ENCODE measurements at places on chromosomes 16 and 17.

DNA sequence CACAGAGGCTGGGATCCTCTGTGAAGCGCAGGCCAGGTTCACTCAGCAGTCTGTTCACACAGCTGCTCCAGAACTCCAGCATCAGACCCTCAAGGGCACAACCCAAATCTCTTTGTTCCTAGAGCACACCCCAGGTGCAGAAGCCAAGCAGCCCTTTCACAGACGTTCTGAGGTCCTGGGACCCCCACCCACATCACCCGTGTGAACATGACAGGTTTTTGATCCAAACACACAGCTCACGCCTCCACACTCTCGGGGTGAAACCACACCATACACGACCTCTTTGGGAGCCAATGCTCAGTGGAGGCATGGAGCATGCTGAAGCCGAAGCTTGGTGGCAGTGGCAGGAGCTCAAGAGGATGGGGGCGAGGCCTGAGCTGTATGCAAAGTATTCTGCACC is 97.4 kb downstream of the ZNF778 start:
- no peak for DNase-seq

DNA sequence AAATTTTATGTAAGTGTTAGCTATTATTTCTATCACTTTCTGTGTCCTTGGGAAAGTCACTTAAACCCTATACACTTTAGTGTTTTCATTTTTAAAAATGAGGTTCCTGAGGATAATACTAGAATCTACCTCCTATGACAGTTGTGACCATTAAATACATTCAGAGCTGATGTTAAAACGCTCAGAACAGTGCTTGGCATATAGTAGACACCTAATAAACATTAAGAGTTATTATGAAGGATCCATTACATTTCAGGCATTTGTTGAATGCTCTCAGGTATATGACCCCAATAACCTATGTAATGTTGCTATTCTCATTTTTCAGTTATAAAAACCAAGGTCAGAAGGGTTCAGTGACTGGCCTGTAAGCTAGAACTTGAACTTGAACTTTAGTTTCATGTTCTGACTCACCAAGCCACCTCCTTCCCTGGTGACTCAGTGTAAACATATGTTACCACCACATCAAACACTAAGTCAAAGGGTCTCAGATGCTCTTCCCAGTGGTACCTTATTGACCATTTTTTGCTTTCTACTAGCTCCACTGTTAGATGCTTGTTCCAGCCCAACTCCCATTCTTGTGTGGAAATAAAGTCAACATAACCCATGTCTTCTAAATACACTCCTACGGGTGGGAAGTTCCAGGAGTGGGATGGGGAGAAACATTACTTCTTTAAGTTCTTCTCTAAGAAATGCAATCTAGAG is 47.6 kb downstream of the HSD17B2 start:
- DNase-seq: no peak

DNA sequence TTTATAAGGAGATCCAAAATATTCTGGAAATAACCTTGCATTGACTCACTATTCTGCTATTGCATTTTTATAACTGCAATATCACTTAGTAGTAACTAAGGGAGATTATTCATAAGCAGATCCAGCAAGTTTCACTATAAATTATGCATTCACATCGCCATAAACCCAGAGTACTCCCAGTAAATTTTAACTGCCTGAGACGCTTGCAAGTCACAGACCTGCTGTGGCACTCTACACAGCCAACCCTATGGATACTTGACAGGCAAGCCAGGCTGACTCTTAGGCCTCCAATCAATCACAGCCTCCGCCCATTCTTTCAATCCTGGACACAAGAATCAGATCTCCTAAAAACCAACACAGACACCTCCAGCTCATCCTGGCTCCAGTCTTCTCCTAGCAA is 28.2 kb downstream of the USP31 start:
- DNase-seq: no peak

DNA sequence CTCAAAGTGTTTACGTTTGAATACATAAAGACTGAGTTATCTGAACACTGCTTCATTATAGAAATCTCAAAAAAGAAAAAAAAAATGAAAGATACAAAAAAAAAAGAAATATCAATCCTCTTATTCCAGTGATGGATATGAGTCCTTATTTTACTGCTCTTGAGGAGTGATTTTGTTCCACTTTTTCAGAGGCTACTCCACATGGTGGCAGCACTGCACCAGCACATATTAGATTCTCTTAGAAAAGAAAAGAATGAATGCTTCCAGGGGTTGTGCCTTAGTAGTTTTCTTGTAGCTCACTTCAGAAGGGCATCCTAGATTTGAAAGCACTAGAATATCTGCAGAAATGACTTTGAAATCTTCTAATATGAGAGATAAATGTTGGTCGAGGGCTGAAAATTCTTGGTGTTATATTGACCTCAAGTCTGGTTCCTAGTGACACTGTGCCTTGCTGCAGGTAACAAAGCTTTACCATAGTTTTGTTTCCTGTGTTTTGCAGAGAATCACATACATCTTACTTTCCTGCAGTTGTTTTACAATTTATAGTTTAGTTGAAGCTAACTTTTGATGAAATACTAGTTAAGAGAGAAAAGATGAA is 25.9 kb downstream of the AP2B1 start:
- no peak for DNase-seq

DNA sequence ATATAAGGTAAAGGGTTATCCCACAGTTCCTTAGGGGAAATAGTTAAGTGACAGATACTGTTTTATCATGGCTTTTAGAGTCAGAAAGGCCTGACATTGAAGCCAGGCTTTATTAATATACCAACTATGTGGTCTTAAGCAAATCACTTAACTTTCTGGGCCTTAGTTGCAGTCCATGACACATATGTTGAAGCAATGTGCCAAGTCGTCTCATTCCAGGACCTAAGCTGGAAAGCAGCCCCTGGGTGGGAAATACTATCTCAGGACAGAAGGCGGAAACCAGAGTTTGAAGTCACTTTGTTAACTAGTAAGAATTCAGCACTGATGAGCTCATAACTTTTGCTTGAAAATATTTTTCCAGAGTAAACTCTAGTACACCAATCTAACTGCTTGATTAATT is 80.0 kb downstream of the USP32 start:
- DNase-seq: no peak

DNA sequence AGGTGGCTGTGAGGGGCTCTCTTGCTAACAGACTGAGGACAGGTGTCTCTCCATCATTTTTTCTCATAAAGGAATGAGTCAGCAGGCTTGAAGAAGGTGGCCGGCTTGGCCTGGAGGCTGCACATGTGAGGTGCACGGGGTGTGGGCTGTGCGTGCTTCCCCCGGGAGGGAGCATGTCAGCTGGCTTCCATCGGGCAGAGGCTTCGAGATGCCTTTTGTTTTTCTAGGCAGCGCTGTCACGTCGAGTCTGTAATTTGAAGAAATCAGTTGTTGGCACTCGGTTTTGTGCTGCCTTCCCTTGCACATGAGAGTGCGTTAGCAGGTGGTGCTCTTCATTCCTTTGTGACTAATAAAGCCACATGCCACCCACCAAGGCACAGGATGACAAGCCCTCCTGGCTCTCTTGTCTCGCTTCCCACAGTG is 89.7 kb downstream of the NPIPB11 start:
- no peak for DNase-seq

GRCh38 chr16:60346256-60346655 is 1612.1 kb upstream of the GOT2 start:
- DNase-seq: no peak

DNA sequence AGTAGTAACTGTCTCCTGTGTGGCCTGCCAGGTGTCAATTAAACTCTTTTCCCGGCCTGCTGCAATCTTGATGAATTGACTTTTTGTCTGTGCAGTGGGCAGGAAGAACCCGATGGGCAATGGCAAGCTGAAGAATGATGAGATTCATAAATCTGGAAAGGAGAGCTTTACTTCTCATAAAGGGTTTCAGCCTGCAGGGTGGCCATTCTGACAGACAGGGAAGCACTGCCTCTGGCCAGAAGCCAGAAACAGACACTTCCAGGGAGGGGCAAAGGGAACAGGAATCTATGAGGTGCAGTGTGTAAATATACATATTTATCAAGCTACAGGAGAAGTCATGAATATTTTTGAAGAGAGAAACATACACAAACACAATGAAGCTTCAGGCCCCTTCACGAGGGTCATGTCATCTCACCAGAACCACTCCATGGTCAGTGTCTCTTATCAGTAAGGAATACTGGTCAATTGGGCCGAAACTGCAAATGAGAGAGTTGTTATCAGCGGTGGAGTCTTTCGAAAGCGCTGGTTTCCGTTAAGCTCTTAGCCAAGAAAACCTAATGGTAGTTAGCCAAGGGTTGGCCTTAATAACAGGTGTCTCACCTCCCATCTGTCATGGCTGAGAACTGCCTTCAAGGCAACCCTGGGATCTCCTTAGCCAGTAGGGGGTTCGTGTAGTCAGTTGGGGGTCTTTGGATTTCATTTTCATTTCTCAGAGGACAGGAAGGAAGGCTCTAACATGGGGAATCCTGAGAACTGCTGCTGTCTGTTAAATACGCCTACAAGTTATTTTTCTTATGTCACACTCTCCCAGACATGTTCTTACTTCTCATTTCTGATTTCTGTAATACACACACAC is 1.2 kb upstream of the NARF start:
- no peak for DNase-seq

DNA sequence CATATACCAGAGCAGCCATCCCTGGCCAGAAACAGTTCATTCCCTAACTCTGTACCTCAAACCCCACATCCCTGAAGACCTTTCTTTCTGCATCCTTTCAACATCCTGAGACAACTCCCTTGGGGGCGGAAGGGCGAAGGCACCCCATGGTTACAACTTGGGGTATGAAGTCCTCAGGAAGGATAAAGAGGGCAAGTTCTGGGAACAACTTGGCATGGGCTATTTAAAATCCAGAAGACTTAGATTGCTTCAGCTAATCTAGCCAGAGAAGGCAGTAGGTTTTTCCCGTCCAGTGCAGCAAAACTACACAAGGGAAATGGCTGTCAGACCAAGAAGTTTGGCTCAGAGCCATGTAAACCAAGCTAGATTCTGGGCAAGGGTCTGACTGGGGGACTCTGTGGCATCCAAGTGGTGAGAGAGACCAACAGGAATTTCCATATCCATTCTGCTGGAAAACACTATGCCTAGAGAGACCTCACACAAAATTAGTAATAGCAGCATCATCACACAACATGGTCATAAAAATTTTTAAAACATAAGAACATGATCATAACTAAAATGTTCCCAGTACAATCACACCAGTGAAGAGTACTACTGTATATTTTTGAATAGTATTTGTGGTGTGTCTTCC is 113.2 kb downstream of the CDYL2 start:
- DNase-seq: no peak

DNA sequence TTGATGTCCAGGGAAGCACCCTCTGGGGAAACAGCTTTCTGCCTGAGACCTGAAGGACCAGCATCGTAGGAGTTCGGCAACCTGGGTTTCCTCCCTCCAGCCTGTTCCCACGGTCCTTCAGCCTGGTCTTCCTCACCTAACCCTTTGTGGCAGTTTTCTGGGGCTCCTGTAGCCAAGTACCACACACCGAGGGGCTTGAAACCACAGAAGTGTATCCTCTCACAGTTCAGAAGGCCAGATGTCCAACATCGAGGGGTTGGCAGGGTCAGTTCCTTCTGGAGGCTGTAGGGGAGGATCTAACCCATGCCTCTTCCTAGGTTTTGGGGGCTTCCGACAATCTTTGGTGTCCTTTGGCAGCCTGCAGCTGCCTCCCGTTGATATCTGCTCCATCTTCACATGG is 381.0 kb upstream of the TNRC6C start:
- no peak for DNase-seq

DNA sequence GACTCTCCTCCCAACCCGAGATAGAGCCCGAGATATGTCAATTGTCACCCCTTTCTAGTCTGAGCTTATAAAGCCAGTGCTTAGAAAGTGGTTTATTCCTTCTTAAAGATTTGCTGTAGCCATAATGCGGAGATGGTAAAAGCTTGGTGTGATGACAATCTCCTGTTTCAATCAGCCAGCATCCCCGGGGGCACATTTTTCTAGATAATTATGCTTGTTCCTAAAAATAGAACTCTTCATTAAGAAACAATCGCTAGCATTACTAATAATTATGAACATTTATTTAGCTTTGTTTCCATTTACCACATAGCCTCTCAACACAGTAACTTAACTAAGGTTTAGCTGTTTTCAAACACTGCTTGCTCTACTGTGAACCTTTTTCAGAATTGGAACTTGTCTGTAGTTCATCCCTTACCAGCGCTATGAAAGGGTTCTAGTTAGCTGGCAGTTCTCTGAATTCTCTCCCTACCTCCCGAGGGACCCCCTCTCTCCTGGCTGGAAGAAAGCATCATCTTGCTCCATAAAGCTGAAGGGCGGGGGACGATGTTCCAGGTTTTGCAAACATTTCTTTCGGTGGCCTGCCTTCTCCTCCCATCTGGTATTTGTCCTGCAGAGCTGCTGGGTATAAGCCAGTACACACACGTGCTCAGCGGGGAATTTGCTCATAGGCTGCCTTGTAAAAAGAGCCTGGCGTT is 922 bp upstream of the MRPL58 start:
- DNase-seq: no peak

DNA sequence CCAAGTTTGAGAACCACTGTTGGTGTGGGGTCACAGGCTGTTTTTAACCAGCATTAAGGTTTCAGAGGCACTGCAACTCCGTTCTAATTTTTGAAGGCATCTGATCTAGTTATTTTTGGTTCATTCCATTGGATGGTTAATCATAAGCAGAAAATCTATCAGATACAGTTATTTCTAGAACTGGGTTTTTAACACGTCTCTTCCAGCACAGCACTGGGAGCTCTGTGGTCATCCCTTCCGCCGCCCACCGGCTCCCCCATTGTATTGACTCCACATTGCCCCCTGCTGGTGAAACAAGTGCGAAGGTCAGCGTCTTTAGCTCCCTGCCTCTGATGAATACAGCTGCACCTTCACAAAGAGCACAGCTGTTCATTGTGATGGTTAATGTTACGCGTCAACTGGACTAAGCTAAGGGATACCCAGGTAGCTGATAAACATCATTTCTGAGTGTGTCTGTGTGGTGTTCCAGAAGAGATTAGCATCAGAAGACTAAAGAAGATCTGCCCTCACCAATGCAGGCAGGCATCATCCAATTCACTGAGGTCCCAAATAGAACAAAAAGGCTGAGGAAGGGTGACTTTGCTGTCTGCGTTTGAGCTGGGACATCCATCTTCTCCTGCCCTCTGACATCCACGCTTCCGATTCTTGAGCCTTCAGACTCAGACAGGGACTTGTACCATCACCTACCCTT is 8.5 kb downstream of the CCL18 start:
- DNase-seq: no peak

GRCh38 chr16:88907768-88908167 is 41.3 kb upstream of the PABPN1L start:
- DNase-seq: no peak

GRCh38 chr17:14545156-14545906 is 244.4 kb downstream of the HS3ST3B1 start:
- DNase-seq: no peak

DNA sequence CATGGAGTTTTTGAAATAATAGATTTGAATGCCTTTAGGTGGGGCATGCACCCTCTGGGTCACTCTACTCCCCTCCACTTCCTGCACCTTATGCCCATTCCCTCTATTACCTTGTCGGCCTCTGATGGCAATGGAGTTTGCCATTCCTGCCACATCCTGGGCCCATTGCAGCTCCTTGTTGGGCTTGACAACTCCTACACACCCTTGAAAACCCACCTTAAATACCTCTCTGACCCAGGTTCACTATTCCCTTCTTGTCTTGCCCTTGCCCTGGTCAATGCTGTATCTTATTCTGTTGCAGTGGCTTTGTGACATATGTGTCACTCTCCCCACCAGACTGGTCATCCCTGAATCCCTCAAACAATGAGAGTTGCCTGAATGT is 2.4 kb downstream of the CCR7 start:
- no peak for DNase-seq

GRCh38 chr17:31758646-31759045 is 100.4 kb downstream of the COPRS start:
- DNase-seq: no peak

Data from NCI-H1417 treated with DMSO at 0.1 percent for 48 hours (cell line).